Fibroblast of the aortic adventitia (primary cell): ENCODE measurements at places on chromosomes 3 and 15. TPM values are rescaled to one million over a fixed set of nuclear protein-coding genes. Genes with fewer than 3 reads are reported as not detected.

DNA sequence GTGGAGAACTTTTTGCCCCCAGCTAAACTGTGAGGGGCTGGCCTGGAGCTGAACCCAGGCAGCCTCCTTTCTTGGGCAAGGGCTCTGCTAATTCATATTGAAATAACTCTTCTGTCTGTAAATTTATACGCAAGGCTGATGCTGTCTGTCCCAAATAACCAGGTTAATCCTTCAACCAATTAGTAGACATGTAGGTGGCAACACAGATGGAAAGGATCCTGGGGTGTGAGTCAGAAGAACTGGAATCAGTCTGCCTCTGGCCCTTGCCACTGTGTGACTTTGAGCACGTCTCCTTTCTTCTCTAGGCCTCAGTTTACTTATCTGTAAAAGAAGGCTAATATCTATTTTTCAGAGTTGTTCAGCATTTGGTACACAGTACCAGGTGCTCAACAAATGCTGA is 48.3 kb upstream of the IREB2 start:
- no peak for DNase-seq

DNA sequence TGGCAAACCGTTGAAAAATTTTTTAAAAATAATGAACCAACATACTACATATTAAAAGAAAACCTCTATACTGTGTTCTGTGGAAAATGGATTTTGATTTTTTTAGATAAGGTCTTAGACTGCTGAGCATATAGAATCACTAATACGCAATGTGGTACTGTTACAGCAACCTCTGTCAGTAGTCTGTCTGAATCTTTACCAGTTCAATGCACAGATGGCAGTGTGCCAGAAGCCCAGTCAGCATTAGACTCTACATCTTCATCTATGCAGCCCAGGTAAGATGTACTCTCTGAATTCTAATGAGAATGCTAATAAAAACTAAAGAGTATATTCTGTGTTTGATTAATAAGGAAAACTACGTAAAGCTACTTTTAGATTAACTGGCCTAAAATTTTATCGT is 31.3 kb upstream of the FAH start:
- DNase-seq: no peak

DNA sequence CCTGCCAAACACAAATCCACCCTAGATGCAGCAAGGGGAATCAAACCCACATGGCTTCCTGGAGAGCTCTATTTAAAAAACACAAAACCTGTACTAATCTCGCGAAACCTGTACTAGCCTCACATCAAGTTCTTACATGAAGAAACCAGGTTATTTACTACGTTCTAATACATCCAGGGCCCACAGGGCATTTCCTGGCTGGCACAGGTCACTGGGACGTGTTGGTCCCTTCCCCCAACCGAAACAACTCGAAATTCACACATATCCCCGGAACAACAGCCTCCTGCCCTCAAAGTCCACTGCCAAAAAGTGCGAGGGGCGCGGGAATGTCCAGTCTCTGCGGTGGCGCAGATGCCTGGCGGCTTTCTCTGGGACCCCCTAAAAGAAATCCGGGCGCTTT is 955 bp downstream of the CDCP1 start:
- no peak for DNase-seq

DNA sequence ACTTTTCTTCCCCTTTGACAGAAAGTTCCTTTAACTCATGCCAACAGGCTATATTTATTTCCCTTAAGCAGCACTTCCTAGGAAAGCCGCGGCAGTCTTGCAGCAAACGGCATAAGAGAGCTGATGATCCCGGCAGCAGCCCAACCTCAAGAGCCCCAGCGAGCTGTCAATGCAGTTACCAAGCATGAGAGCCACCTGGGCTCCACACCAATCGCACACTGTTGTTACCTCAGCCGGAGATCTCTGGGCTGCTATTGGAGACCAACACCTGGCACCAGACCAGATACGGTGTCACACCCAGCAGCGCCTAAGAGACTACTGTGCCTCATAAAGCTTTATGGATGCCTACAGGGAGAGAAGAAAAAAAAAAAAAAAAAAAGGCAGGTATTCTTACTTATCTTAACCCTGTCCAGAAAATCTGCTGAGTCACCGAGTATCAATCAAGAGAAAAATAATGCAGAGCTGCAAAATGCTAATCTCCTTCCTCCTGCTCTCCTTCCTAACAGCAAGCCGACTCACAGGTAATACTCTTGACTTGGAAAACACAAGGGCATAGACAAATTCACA is 11.7 kb downstream of the ABCC5 start:
- peak; percentile 27 for DNase-seq

DNA sequence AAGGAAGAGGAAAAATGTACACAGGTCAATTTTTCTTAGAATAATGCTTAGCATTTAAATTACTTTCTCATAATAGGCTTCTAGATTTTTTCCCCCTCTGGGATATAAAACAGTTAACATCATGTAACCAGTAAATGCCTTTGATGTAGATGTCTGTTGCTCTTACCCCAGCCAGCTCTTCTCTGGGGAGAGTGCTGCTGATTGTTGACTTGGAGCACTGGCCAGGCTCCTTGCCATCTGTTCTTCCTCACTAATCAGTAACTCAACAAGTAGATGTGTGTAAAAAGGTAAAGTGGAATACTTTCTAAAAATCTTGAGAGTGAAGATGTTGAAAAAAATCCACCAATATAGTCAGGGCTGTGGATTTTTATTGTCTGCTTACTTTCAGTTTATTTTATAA is 42.2 kb downstream of the RIOX2 start:
- DNase-seq: no peak

DNA sequence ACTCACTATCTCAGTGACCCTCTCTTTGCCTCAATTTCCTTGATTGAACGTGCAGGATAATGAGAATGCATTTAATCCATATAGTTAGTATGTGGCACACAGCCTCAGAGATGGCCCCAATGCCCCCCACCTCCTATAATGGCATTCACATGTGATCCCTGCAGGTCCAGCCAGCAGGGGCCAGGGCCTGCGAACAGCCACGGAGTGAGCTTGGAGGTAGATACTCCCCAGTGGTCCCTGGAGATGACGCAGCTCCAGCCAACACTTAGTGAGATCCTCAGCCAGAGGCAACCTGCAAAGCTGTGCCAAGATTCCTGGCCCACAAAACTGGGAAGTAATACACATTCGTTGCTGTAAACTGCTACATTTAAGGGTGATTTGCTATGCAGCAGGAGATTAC is 184.9 kb upstream of the NSMCE3 start:
- peak; percentile 2 for DNase-seq

- DNase-seq: no peak
Measured at GRCh38 chr3:115980709-115981108, 357.4 kb downstream of the GAP43 start.

DNA sequence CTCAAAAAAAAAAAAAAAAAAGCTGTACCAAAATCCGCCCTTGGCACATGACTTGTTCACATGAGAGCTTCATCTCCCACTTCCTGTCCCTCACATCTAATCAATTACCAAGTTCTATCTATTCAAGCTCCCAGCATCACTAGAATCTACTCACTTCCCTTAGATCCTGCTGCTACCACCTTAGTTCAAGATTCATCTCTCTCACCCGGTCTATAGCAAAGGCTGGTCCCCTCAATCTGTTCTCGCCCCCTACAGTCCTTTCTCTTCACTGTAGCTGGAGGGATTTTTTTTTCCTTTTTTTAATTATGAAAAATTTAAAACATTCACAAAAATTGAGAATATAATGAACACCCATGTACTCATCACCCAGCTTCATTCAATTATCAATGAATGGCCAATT is 16.7 kb upstream of the GPR160 start:
- DNase-seq: no peak

- DNase-seq: no peak
Measured at GRCh38 chr3:170752571-170753155, 117.3 kb downstream of the RPL22L1 start.

DNA sequence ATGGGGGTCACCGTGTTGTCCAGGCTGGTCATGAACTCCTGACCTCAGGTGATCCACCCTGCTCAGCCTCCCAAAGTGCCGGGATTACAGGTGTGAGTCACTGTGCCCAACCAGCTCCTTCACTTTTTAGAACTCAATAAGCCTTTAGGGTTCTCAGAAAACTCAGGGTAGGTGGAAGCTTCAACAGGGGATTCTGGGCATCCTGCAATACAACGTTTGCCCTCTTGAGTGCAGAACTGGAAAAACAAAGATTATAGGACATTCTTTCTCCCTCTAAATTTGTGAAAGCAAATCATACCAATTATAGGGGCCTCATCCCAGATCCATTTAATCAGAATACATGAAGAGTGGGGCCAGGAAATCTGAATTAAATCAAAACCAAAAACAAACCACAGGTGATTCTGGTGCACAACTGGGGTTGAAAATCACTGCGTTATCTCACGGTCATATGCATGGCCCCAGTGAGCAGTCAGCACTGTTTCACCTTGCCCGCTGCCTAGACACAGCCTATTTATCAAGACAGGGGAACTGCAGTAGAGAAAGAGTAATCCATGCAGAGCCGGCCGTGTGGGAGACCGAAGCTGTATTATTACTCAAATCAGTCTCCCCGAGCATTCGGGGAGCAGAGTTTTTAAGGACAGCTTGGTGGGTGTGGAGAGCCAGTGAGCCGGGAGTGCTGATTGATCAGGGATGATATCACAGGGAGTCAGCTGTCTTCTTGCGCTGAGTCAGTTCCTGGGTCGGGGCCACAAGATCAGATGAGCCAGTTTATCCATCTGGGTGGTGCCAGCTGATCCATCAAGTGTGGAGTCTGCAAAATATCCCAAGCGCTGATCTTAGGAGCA is 58.4 kb downstream of the TMEM44 start:
- peak; percentile 91 for DNase-seq

DNA sequence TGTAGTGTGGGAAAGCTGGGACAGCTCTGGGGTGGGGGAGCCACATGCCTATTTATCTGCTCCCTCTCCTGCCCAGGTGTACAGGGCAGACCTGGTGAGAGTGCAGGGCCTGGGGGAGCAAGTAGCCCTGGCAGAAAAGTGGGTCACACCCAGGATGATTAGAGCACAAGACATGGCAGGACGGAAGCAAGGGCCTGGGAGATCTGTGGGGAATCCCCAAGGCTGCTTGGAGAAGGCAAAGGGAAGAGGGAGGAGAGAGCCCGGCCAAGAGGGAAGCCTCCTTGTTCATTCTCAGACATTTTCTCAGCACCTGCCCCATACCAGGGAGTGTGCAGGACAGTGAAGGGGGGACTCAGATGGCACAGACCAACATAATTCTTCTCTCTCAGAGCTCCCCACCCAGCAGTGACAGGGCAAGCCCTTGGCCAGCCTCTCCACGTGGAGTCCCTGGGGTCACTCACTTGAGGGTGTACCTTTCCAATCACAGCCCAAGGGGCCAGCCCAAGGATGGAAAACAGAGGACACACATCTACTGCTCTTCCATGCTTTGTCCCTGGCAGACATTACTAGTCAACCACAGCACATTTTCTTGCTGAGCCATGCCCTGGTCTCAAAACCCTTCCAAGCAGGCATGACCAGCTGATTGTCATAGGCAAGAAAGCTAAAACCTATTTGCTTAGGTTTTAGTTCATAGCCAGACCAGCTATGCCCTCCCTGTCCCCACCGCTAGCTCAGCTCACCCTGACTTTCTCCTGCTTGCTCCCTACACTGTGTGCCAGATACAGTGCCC is 4.9 kb upstream of the DUSP7 start:
- no peak for DNase-seq

GRCh38 chr3:54663501-54664011 is 264.3 kb downstream of the LRTM1 start:
- DNase-seq: no peak

- DNase-seq: no peak
Measured at GRCh38 chr3:144816323-144816722, 844.7 kb downstream of the DIPK2A start.

The SMCO1 gene
- total RNA-seq: not detected in 2 replicates

The GPR156 gene
- 0.90 and 4.0 TPM in 2 replicates for total RNA-seq

The FAM131A gene
- total RNA-seq: 14.0 and 19.1 TPM in 2 replicates

The ACP3 gene
- 0.63 TPM in 1 of 2 replicates, not detected in the other for total RNA-seq

The CTSH gene
- 8.5 and 24.1 TPM in 2 replicates for total RNA-seq

The TMEM41A gene
- 11.6 and 14.5 TPM in 2 replicates for total RNA-seq
